Activated T-helper 9 cell treated with anti-CD3 and anti-CD28 coated beads, Interleukin-2, amount 50 U/mL, for 16 hours (primary cell): ENCODE measurements at places on chromosomes 13 and 19.

GRCh38 chr19:50357178-50358100 is 8.0 kb downstream of the NAPSA start:
- DNase-seq, result peak; percentile 79

DNA sequence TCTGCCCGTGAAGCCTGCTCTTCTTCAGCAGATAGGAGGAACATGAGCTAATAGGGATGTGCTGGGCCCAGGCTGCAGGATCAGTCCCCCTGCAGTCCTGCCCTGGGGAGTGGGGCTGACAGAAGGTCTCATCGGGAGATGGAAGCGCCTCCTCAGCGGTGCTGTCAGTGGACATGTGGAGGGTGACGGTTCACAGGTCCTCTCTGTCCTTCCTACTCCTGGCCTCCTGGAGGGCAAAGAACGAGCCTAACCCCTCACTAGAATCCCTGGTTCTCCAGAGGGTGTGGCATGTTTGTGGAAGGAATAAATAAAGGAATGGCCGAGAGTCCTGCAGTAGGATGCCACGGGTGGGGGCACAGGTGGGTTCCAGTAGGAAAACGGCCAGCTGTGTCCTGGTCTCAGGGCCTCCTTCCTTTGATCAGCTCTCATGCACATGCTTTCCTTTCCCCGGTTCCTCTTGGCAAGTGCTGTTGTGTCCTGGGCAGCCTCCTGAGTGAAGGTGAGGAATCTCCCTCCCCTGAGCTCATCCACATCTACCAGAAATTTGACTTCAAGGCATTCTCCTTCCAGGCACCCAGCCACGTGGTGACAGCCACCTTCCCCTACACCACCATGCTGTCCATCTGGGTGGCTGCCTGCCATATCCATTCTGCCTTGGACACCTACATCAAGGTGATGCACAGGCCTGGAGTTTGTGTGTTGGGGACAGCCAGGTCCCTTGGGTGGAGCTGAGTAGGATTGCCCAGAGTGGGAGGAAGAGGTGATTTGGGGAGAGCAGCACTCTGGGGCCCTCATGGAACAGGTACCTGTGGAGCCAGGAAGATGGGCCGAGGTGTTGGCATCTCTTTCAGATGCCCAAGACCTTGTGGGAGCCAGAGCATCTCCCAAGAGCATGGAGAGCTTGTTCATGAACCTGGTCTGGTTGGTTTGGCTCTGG is 28.6 kb upstream of the ZNF492 start:
- DNase-seq, result no peak

DNA sequence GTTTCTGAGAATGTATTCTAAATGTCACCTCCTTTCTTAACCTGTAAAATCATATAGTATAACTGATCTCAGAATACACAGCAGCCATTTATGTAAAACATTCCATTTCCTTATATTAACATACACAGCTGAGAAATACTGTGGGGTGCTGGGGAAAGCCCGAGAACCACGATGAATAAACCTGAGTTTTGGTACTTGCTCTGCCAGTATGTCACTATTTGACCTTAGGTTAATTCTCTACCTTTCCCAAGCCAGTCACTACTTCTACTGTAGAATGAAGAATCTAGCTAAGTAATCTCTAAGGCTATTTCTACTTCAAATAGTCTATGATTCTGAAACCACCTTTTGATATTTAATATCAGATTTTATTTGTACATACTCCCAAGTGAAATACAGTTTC is 173.7 kb downstream of the TBC1D4 start:
- no peak for DNase-seq

- no peak for DNase-seq
These were observed 3.3 kb downstream of the ALDH16A1 start for GRCh38 chr19:49456326-49456725.

GRCh38 chr13:59750860-59751259 is 412.9 kb downstream of the DIAPH3 start:
- DNase-seq, result no peak

DNA sequence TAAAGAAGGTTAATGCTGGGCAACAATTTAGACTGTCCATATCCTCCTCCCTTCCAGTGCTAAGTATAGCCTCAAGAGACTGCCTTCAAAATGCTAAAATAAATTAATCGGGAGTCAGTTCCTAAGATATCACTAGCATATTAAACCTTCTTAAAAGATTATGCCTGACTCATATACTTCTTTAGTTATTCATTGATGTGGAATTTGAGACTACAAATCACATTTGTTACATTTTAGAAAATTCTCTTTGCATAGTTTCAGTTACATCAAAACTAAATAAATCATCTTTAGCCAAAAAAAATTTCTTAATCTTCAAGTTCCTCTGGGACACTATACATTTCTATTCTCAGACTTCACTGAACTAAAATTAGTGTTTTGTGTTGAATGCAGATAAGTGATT is 769.1 kb downstream of the PCDH9 start:
- no peak for DNase-seq

- DNase-seq, result no peak
These were observed 146.7 kb upstream of the FNDC3A start for GRCh38 chr13:48828962-48829411.

DNA sequence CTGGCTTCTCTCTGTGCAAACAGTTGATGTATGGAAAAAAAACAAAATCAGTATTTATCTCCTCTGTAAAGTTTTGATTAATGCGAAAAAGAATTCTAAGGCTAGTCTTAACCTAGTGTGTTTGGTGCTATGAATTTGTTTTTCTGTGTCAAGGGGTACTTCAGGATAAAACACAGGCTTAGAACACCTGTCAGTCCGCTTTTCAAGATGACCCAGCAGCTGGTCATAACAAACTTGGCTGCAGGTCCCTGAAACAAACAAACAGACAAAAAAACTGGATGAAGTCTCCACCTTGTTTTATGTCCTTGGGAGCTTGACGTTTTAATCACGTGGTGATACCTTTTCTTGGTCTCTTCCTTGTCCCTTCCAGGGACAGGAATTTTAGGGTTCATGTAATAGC is 689.3 kb downstream of the UQCRFS1 start:
- DNase-seq, result no peak

DNA sequence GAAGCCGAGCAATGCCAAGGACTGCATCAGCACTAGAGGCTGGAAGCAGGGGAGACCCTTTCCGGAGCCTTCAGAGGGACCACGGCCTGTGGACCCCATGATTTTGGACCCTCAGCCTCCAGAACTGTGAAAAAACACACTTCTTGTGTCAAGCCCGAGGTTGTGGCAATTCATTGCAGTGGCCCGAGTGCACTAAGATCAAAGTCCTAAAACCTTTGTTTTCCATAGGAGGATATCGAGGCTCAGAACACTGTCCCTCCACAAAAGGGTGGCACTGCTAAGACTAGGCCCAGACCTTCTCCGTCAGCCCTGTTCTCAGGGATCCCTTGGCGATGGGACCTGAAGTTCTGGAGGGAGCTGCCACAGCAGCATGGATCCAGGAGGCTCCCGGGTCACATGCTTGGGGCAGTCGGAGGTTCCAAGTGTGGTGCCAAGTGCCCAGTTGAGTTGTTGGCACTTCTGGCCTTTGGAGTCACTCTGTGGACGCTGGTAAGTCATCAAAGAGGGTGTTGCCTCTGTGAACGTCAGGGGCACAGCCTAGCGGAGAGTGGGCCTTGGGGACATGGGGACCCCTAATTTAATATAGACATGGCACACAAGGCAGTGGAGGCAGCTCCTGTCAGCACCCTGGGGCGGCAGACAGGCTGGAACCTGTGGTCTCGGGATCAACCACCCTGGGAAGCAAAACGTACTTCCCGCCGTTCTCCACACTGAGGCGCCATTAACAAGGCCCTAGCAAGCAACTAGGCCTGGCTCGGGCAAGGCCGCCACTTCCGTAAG is 199.2 kb downstream of the COL4A1 start:
- no peak for DNase-seq

- DNase-seq, result no peak
These were observed 816 bp downstream of the CCNP start for GRCh38 chr19:40225440-40226305.

DNA sequence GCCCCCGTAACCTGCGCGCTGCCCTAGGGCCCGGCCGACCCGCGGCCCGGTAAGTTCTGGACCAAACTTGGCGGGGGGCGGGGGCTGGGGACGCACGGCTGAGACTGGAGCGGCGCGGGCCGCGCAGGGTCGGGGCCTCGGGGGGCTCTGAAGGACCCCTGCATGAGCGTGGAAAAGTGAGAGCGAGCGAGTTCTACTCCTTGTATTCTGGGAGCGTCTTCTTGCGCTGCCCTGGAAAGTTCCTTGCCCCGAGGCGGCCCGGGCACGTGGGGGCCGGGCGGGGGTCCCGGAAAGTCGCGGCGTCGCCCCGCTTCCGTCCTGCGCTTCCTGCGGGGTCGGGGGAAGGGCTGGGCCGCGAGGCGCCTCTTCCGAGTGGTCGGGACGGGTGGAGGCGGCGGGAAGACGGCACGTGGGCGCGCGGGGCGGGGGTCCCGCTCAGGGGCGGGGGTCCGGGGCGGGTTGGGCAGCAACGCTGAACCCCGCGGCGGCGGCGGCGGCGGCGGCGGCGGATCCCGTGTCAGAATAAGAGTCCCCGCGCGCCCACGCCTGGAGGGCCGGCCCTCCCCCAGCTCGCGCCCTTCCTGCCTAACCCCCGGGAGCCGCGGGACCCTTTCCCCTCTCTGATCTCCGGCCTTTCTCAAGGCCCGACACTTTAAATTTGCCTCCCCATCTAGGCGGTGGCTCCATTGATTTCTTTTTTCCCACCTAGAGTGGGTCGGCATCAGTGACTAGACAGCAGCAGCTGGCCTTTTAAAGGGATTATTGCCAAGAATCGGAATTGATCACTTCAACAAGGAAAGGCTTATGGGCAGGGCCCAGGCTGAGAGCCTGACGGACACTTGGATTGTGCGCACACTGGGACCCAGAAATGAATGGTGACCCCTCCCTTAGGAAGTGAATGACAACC is 749 bp downstream of the GATAD2A start:
- peak; percentile 43 for DNase-seq

GRCh38 chr13:74773248-74773647 is 639.0 kb upstream of the KLF12 start:
- DNase-seq, result no peak

GRCh38 chr19:12695997-12696365 is 450 bp downstream of the FBXW9 start:
- DNase-seq, result no peak

DNA sequence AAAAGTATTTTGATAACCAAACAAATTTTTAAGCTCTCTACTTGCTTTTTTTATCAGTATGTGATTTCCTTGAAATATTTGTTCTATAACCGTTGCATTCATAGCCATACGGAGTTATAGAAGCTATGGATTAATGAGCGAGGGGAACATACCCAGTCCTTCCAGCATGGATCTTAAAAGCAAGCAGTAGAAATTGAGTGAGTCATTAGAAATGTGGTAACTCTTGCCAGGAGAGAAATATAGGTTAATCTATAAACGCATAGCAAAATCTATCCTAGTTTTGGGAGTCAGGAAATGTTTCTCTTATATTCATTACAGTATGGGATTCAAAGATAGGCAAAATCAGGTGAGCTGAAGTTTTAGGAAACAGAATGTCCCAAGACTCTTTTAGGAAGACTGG is 507.4 kb downstream of the DACH1 start:
- DNase-seq, result no peak

DNA sequence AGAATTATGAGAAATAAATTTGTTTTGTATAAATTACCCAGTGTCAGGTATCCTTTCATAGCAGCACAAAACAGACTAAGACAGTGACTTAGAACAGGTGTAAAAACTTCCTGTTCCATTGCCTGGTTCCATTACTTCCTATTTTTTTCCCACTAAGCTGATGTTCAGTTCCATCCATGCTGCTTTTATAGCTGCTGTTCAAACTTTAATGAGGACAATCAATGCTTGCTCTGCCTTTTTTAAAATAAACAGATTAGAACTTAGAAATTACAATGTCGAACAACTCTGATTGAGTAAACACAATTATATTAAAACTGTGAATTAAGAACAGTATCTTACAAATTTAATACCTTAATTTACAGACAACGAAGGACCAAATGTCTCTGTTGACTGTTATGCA is 818.9 kb downstream of the OLFM4 start:
- DNase-seq, result no peak

GRCh38 chr19:33368074-33368864 is 5.2 kb upstream of the CEBPG start:
- DNase-seq, result no peak

GRCh38 chr19:47581605-47582319 is 8.8 kb upstream of the ZNF541 start:
- no peak for DNase-seq

- DNase-seq, result no peak
These were observed 33.5 kb upstream of the CSNK1A1L start for GRCh38 chr13:37138926-37139325.

DNA sequence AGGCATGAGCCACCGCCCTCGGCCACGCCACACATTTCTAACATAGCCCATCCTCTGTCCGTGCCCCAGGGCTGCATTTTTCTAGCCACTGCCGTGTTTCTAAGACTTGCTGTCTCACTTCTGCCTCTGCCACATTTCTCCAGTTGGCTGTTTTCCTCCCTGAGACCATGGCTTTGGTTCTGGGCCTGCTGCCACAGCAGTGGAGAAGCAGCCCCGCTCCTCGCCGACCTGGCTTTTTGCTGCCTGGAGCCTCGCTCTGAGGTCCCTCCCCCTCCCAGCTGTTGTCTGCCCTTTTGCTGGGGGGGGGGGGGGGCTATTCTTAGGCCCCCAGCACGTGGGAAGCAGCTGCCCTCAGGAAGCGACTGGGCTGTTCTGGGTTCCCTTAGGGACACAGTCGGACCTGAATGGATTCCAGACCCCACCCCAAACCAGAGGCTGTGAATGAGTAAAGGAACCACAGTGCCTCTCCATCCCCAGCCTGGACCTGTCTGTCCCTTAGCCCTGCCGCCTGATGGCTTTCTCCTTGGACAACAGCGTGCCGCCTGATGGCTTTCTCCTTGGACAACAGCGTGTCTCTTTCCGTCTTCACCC is 3.3 kb downstream of the GYS1 start:
- no peak for DNase-seq

GRCh38 chr13:20466371-20466770 is 59.3 kb downstream of the CRYL1 start:
- DNase-seq, result no peak

DNA sequence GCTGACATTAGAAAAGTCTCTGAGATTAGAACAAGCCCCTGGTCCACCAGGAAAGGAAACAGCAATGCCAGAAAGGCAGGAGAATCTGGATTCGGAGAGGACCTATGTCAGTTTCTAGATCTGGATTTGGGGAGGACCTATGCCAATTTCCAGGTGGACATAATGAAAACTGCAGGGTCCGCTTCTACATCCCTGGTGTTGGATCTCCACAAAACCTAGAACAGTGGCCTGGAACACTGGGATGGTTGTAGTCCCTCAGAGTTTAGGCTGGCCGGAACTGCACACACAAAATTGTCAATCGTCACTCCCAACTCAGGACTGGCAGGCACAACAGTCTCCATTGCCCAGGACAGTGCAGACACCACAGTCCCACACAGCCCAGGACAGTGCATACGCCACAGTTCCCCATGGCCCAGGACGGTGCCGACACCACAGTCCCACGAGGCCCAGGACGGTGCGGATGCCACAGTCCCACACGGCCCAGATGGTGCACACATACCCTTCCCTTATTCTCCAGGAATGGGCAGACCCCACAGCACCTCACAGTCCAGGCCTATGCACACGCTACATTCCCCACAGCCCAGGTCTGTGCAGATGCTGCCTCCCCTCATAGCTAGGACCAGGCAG is 341.7 kb downstream of the UQCRFS1 start:
- DNase-seq, result no peak

GRCh38 chr19:38488776-38489481 is 55.4 kb downstream of the RYR1 start:
- no peak for DNase-seq
